ENCODE measurements at places on chromosomes 2 and 18.

DNA sequence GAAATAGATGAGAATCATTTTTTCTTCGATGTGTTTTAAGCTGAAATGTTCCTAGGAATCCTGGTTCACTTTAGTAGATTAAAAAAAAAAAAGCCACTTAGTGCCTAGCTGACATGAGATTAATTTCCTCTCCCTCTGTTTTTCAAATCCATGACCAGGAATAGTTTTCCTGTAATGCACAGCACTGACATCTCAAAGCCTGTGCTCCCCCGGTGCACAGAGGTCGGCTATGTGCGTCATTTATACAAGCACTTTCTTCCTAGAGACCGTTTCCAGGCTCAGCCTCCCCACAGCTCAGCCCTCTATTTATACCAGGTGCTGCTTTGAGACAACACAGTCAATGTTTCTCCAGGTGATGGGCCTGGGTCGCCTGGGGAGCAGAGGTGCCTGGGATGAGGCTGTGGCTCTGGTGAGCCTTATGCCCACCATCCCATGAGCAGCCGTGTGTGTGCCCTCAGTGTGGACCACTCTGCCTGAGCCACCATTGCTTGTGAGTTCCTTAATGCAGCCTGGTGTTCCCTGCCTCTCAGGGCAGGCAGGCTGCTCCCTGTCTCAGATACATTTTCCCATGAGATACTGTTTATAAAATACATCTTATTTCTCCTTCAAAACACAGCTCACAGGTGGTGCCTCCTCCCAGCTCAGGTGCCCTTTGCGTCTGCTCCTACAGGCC lies 515.7 kb upstream of the HS6ST1 start:
- H3K4me1 ChIP-seq: no peaks in the 10 kb centered on the region
- DNase-seq: peak; percentile 5
- H3K27me3 ChIP-seq: no peaks in the 10 kb centered on the region
- no peak overlapping the region for H3K4me3 ChIP-seq
- H3K27ac ChIP-seq: no peak overlapping the region

DNA sequence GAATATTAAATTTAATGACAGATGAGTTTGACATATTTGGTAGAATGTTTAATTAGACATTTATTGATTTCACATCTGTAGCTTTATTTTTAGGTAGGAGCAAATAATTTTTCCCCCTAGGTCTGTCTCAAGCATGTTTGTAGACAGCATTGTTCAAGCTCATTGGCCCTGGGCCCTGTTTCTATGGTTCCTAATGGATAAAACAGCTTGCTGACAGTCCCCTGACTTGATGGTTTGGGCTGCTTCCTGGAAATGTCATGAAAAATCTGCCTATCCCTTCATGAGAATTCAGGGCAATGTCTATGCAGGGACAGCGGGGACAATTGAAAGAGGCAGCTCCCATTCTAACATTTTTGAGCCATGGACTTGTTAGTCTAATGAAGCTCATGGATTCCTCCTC lies 14.6 kb upstream of the MEP1B start:
- H3K4me1 ChIP-seq: no peaks in the 10 kb centered on the region
- H3K4me3 ChIP-seq: no peak overlapping the region
- no peaks in the 10 kb centered on the region for H3K36me3 ChIP-seq
- H3K27me3 ChIP-seq: no peaks in the 10 kb centered on the region
- no peak for DNase-seq

- peak within 1 kb of the TSS; percentile 30 for H3K4me3 ChIP-seq
- no peak within 1 kb of the TSS for H3K27ac ChIP-seq
- peak; percentile 76 for DNase-seq
- H3K36me3 ChIP-seq: no peaks in the 10 kb centered on the region
Observed at GRCh38 chr2:237859533-237860272, at the start of gene RAMP1. Gene RAMP1, plus strand, starts transcription at chr2:237859623. Its CDS starts 53 bp downstream, at chr2:237859676.

DNA sequence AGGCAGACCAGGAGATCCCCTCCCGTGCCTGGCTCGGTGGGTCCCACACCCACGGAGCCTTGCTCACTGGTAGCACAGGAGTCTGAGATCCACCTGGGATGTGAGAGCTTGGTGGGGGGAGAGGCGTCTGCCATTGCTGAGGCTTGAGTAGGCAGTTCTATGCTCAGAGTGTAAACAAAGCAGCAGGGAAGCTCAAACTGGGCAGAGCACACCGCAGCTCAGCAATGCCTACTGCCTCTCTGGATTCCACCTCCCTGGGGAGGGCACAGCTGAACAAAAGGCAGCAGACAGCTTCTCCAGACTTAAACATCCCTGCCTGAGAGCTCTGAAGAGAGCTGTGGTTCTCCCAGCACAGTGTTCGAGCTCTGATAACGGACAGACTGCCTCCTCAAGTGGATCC lies 85.1 kb downstream of the UGP2 start:
- no peaks in the 10 kb centered on the region for H3K36me3 ChIP-seq
- H3K4me3 ChIP-seq: no peak overlapping the region
- no peak for DNase-seq
- H3K27ac ChIP-seq: no peak overlapping the region

GRCh38 chr2:241014224-241014623 lies 15.8 kb downstream of the SNED1 start:
- no peak for DNase-seq
- H3K27me3 ChIP-seq: no peaks in the 10 kb centered on the region
- no peak overlapping the region for H3K27ac ChIP-seq

DNA sequence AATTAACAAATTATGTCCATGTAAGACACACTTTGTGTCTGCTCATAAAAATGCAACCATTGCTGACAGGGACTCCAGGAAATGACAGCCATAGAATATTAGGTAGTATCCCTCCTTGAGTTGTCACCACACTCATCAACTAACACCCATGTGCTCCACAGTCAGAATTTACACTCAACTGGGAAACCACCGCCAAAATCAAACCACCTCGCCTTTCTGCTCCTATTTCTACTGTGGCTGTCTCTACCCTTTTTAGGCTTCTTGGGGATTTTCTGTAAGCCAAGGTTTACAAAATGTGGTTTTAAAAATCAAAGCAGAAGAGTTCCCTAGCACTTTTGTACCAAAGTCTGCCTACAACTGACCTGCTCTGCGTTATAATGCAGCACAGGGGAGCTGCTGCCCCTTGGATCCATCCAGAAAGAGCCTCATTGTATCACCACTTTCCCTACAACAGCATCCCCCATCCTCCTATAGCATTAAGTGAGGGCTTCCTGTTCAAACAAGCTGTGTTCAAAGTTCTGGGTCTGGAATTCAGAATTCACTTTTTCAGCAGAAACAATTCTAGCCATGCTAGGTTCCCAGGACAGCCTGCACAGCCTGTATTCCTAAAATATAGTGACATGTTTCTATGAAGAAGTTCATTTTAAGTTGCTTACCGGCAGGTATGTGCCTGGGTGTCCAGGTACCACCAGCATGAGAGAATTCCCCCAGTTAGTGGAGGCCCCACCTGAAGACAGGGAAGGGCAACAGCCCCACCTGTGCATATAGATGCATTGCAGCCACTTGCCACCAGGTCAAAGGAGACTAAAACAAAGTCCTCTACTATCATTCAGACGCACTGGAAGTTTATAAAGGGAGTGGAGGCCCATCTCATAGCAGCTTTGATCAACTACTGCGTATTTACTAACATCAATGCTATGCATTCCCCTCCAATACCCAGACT lies 104.3 kb downstream of the MYO5B start:
- no peaks in the 10 kb centered on the region for H3K36me3 ChIP-seq
- H3K27ac ChIP-seq: no peak overlapping the region
- no peaks in the 10 kb centered on the region for H3K4me1 ChIP-seq
- H3K4me3 ChIP-seq: no peak overlapping the region

DNA sequence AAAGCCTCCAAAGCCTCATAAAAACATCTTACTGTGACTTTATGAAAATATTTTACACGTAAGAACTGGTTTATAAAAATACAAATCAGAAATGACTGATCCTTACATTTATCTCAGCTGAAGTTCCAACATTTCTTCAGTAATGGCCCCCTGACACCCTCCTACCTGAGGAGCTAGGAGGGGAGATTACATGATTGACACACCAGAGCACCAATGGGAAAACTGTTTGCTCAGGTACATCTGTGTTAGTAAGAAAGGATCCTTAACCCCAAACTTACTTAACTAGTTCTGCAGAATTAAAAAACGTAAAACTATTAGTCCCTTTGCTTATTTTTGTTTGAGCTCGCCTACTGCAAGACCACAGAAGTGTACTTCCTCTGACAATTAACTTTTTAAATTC lies 27.0 kb downstream of the ENOSF1 start:
- no peak for DNase-seq
- H3K4me3 ChIP-seq: no peak overlapping the region
- no peak overlapping the region for H3K27ac ChIP-seq
- H3K27me3 ChIP-seq: no peaks in the 10 kb centered on the region
- peaks cover 62% of the 10 kb centered on the region for H3K36me3 ChIP-seq
- H3K4me1 ChIP-seq: no peaks in the 10 kb centered on the region

DNA sequence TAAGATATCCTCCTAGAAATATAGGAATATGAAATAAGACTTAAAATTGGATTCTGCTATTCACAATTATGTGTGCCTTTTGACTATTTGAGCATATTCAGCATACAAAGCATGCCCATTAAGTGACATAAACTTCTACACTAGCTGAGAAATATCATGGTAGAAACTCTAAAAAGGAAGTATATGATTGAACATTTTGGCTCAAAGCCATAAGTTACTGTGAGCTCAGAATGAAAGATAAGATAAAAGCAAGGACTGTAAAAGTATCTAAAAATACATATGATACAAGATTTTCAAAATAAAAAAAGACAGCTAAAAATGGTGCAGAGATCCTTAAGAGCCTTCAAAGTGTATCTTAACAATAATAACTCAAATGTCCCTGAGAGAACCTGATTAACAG lies 340.5 kb upstream of the SLC39A10 start:
- H3K27ac ChIP-seq: no peak overlapping the region
- H3K4me1 ChIP-seq: no peaks in the 10 kb centered on the region
- H3K27me3 ChIP-seq: no peaks in the 10 kb centered on the region
- H3K4me3 ChIP-seq: no peak overlapping the region

- no peaks in the 10 kb centered on the region for H3K36me3 ChIP-seq
- no peak overlapping the region for H3K27ac ChIP-seq
- DNase-seq: no peak
- no peak overlapping the region for H3K4me3 ChIP-seq
- H3K4me1 ChIP-seq: no peaks in the 10 kb centered on the region
Observed at GRCh38 chr2:213232649-213233437, 51.4 kb upstream of the SPAG16 start.

- no peak overlapping the region for H3K27ac ChIP-seq
- no peaks in the 10 kb centered on the region for H3K36me3 ChIP-seq
- DNase-seq: no peak
- H3K4me1 ChIP-seq: no peaks in the 10 kb centered on the region
- no peak overlapping the region for H3K4me3 ChIP-seq
Observed at GRCh38 chr18:55552526-55553189, 35.3 kb downstream of the TCF4 start.

DNA sequence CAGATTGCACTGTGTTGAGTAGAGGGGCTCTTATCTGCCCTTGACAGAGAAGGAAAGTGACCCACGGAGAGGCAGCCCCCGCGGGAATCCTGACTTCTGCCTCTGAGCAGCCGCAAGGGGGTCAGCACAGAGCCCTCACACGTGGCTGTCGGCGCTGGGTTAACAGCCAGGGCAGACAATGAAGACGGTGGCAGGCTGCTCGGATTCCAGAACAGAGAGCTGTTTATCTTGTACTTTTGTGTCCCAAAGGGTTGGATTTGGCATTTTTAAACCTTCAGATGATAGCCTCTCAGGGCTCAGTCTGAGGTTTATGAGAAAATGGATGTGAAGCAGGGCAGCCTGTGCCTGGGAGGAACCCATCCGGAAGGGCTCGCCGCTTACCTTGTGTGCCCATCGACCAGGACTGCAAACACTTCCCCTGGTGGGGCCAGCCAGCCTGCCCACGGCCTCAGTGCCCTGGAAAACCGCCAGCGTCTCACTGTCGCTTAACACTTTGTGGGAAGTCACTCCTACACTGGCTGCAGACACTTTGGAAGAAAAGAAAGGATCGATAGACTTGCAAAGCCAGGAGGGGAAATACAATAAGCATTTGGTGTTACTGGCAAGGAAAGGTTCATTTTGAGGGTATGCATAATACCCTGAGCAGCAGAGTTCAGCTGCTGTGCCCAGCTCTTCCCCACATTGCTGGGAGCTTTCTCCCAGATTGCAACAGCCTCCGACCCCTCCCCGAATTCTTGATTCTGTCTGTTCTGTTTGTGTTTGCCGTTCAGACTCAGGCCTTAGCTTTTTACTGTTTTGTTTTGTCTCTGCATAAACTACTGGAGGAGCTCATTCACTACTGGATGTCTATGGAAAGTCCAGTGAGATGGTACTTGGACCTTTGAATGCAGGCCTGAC lies 325.3 kb upstream of the MYT1L start:
- no peak overlapping the region for H3K4me3 ChIP-seq
- no peak for DNase-seq
- H3K27me3 ChIP-seq: no peaks in the 10 kb centered on the region
- no peak overlapping the region for H3K27ac ChIP-seq
- no peaks in the 10 kb centered on the region for H3K4me1 ChIP-seq

GRCh38 chr2:134372611-134373131 lies 118.8 kb downstream of the MGAT5 start:
- H3K4me3 ChIP-seq: no peak overlapping the region
- H3K27me3 ChIP-seq: no peaks in the 10 kb centered on the region
- H3K27ac ChIP-seq: no peak overlapping the region
- H3K36me3 ChIP-seq: peaks cover 19% of the 10 kb centered on the region
- DNase-seq: no peak

DNA sequence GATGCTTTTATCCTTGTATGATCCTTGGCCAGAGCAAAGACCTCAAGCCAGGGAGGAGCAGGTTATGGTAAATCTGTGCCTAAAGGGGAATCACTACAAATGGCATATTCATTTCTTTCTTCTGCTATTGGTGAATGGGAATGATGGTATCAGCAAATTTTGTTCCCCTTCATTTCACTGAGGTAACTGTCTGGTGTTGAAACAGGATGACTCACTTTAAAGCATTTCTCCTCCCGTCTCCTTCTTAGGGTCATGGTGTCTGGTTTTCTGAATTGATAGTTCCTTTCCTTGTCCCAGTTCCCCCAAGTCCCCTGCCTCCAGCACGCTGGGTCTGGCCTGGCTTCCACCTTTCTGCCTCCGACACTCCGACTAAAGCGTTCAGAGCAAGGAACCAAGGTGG lies 109.2 kb downstream of the MREG start:
- no peaks in the 10 kb centered on the region for H3K27me3 ChIP-seq
- H3K4me3 ChIP-seq: no peak overlapping the region
- DNase-seq: no peak
- H3K4me1 ChIP-seq: peaks cover 7% of the 10 kb centered on the region
- H3K36me3 ChIP-seq: no peaks in the 10 kb centered on the region

- no peak for DNase-seq
- H3K27ac ChIP-seq: no peak overlapping the region
- H3K4me1 ChIP-seq: no peaks in the 10 kb centered on the region
- H3K27me3 ChIP-seq: peaks cover 74% of the 10 kb centered on the region
- H3K36me3 ChIP-seq: no peaks in the 10 kb centered on the region
Observed at GRCh38 chr2:44974064-44974715, 32.7 kb downstream of the SIX3 start.

DNA sequence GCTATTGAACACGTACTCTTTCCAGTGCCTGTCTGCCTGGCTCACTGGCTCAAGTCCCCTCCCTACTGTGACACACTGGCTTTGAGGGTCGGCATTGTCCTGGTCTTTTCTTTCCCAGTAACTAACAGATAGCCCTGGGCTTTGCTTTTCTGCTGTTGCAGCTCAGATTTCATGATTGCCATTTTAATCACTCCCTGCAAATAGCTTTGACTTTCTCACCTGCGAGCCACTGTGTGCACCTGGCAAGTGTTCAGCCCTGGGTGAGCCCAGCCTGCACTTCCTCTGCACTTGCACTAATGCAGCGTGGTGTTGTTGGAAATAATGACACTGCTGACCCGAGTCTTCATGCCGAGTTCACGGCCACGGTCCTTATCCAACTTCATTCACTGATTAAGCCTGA lies 52.9 kb downstream of the DCDC2C start:
- H3K36me3 ChIP-seq: no peaks in the 10 kb centered on the region
- no peak for DNase-seq
- H3K27ac ChIP-seq: no peak overlapping the region
- H3K4me1 ChIP-seq: no peaks in the 10 kb centered on the region
- no peak overlapping the region for H3K4me3 ChIP-seq
- H3K27me3 ChIP-seq: no peaks in the 10 kb centered on the region
